Subcutaneous preadipocyte (primary cell): ENCODE measurements at places on chromosomes 7 and 10. TPM values are rescaled to one million over a fixed set of nuclear protein-coding genes. Genes with fewer than 3 reads are reported as not detected.

Gene GJD4
- total RNA-seq = not detected in 2 replicates

Gene HOXA5
- 6.5 and 9.9 TPM in 2 replicates for total RNA-seq

Gene RADIL
- 2.7 and 2.9 TPM in 2 replicates for total RNA-seq

Gene ANKRD26
- total RNA-seq = 7.3 and 12.7 TPM in 2 replicates

Gene METTL27
- total RNA-seq = 5.5 and 8.0 TPM in 2 replicates

Gene TBX20
- total RNA-seq = 0.59 TPM in 1 of 2 replicates, not detected in the other

Gene TMEM273
- total RNA-seq = not detected in 2 replicates

Gene ADARB2
- not detected in 2 replicates for total RNA-seq

Gene SRRM3
- 0.98 and 1.1 TPM in 2 replicates for total RNA-seq

Gene ABCB4
- total RNA-seq = under 0.01 and 0.39 TPM in 2 replicates

Gene MSMB
- not detected in 2 replicates for total RNA-seq

Gene NANOS1
- 0.73 and 1.2 TPM in 2 replicates for total RNA-seq

Gene ETV1
- 20.2 and 45.9 TPM in 2 replicates for total RNA-seq

Gene ST8SIA6
- total RNA-seq = not detected in 2 replicates

Gene CTAGE4
- under 0.01 TPM in 1 of 2 replicates, not detected in the other for total RNA-seq

Gene CPED1
- total RNA-seq = 29.0 and 47.9 TPM in 2 replicates

Gene FAM25A
- total RNA-seq = not detected in 2 replicates

Gene NKX6-2
- total RNA-seq = not detected in 2 replicates

Gene TMEM176B
- 16.9 TPM in 1 of 2 replicates, not detected in the other for total RNA-seq

Gene POLR2J2
- 2.6 and 8.0 TPM in 2 replicates for total RNA-seq

Gene ABCC2
- 12.1 and 22.7 TPM in 2 replicates for total RNA-seq

Gene EGFR
- total RNA-seq = 95.5 and 130 TPM in 2 replicates

Gene FOXI2
- not detected in 2 replicates for total RNA-seq

Gene POLR3A
- total RNA-seq = 18.7 and 27.4 TPM in 2 replicates

Gene PAPOLB
- under 0.01 and 0.20 TPM in 2 replicates for total RNA-seq
